Posterior vena cava (tissue), 2 donors: ENCODE measurements at places on chromosomes 7 and 10. TPM values are rescaled to one million over a fixed set of nuclear protein-coding genes. Genes with fewer than 3 reads are reported as not detected.

GRCh38 chr7:26500749-26501352, 209.2 kb downstream of the SNX10 start:
- DNase-seq, result no peak

DNA sequence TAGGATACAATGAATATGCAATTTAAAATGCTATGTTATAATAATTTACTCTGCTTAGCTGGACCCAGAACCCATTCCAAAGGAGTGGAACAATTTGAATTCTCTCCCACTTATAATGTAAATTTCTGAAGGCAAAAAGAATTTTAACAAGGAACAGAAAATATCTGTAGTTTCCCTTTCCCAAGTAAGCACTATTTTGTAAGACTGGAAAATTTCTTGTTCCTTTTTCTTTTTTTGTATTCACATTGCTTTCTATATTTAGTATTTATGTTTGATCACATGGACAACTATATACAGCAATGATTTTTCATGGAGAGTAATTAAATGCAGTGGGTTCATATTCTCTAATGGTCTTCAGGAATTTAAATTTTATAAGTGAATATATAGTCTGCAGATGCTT, 127.4 kb downstream of the GPR85 start:
- no peak for DNase-seq

GRCh38 chr10:125802131-125802530, 20.9 kb downstream of the UROS start:
- DNase-seq, result no peak

GRCh38 chr7:2209146-2209960, 23.4 kb downstream of the MAD1L1 start:
- peak; percentile 88 for DNase-seq

LDB3 gene
- total RNA-seq, result 29.3 TPM

ASB10 gene
- total RNA-seq, result not detected

DNA sequence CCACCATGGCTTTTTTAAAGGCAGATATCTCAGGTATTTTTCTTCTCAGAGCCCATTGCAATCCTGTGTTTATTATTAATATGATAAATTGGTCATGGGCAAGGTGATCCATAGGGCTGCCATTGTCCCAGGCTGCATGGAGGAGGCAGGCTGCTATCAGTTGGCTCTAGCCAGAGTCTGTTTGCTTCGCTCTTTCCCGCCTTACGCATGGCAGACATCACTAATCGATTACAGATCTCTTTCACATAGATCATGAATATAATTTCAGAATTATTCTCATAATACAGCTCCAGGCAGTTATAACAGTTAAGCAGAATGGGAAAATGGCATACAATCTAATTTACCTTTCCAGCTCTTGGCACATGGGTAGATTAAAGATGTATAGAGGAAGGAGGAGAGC, 30.4 kb upstream of the HABP2 start:
- DNase-seq, result no peak

DNA sequence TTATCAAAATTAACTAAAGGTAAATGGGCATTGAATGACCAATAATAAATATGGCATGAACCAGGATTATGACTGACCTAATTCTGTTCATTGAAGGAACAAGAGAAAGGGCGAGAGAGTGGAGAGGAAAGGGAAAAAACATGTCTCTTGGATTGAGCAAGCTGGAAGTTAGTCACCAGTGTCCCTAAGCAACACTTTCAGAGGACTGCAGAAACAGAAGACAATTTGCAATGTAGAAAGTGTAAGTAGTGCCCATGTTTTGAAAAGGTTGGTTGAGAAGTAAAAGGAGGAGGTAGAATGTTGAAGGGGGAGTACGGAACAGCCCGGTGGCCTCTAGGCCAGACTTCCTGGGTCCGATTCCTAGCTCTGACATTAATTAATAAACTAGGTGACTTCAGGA, 94.6 kb downstream of the FAS start:
- no peak for DNase-seq

GPR15LG gene
- total RNA-seq, result not detected

GRCh38 chr10:30749385-30749784, 119.8 kb upstream of the LYZL2 start:
- DNase-seq, result peak; percentile 24

GRCh38 chr7:24440892-24441291, 132.4 kb upstream of the PALS2 start:
- no peak for DNase-seq

BAG3 gene
- 52.6 TPM for total RNA-seq

DNA sequence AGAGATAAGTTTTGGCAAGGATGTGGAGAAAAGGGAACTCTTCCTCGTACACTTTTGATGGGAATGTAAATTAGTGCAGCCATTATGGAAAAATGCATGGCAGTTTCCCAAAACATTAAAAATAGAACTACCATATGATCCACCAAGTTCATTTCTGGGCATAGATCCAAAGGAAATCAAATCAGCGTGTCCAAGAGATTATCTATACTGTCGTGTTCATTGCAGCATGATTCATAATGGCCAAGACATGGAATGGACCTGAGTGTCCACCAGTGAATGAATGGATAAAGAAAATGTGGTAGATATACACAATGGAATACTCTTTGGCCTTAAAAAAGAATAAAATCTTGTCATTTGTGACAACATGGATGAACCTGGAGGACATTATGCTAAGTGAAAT, 70.3 kb upstream of the RSU1 start:
- no peak for DNase-seq

- no peak for DNase-seq
These were observed 243.6 kb downstream of the BICC1 start for GRCh38 chr10:58756130-58756719.

DNA sequence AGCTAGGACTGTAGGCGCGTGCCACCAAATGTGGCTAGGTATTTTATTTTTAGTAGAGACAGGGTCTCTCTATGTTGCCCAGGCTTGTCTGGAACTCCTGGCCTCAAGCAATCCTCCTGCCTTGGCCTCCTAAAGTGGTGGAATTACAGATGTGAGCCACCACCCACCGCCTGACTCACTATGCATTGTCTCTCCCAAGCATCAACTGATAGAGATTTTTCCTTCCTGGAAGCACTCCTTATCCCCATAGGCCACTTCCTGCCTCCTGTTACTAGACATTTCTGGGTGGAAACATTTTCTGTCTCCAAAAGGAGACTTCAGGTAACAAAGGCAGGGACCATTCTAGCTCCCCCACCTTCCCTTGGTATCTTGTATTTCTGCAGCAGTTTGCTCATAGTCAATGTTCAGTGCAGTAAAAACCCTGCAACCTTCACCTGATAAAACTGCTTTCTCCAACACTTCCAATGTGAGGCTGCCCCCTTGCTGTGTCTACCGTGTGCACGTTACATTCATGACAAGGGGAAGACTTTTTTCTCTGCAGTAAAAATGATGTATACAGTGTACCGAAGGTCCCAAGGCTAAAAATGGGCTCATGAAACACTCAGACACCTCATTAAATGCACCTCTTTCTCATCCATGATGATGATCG, 84.9 kb downstream of the NHLRC2 start:
- DNase-seq, result no peak

AKR1C3 gene
- total RNA-seq, result 29.6 TPM

DNA sequence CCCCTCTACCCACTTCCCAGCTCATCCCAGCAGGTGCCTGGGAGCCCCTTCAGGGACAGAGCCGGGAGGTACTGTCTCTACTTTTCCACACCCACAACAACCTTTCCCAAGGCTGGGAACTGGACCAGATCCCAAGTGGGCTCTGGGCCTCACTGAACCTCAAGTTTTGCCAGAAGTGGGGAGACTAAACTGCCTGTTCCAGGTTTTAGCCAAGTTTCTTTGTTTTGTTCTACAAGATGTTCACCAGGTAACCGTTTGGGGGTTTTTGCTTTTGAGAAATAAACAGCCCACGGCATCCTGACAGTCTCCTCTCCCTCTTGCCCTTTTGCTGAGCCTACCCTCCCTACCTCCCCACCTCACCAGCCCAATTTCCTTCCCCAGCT, 10.6 kb upstream of the EMX2 start:
- DNase-seq, result no peak

DNA sequence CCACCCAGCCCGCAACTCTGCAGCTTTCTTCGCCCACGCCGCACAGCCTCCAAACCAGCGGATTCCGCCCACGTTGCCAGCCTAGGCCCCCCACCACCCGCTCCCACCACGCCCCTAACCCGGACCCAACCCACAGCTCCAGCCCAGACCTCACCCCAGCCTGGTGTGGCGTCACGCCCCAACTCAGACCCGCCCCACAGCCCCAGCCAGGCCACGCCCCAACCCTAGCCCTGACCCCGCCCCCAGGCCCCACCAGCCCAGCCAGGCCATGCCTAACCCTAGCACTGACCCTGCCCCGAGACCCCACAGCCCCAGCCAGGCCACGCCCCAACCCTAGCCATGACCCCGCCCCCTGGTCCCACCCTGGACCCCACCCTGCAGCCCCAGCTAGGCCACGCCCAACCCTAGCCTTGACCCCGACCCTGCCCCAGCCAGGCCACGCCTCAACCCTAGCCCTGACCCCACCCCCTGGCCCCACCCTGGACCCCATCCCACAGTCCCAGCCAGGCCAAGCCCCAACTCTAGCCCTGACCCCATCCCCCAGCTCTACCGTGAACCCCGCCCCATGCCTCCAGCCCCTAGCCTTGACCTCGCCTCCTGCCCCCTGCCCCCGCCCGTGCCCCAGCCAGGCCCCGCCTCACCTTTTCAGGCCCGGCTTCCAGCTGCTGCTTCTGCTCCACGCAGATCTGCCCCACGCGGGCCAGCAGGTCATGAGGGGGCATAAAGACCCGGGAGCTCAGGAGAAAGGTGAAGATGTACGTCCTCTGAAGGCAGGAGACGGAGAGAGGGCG, 64.0 kb downstream of the RASGEF1A start:
- peak; percentile 85 for DNase-seq

ITGB8 gene
- total RNA-seq, result 12.8 TPM

LMOD2 gene
- total RNA-seq, result not detected

DNA sequence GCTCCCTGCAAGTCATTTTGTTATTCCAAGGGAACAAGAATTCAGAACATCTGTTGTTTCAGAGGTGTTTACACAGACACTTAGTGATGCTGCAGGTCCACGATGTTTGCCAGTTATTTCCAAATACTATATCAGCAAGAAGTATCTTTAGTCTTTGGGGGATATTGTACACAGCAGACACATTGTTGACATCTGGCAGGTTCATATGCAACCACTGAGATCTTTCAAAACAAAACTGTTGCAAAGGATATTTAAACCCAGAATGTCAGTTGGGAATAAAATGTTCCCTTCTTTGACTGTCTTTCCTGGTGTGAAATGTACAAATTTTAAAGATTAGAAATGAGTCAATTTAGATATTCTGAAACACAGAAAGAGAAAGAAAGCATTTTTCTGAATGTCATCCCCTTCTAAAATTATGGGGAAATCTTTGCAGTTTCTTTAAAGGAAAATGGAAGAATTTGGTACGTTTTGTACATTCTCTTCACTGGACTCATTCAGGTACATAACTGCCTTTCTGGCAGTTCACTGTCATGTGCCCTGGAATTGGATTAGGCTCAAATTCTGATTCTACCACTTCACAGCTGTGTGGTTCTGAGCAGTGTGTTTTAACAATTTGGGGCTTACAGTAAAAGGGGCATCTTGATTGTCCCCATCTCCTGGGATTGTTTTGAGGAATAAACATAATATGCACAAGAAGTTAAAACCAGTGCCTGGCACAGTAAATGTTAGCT, 40.3 kb upstream of the CELF2 start:
- no peak for DNase-seq

OPALIN gene
- not detected for total RNA-seq

DNA sequence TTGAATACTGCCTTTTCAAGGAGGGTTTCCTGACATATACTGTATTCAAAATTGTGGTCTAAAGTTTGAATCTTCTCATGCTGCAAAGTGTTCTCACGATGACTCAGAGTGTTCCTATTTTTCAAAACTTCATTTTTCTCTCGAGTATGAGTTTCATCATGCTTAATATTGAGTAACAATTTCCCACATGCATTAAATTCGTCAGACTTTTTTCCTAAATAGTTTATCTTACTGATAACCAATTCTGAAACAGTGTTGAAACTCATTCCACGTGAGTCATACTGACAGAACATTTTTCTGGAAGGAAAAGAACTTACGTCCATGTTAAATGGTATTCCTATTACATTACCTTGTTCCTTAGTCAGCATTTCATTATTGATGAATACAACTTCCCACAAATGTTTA, 44.1 kb downstream of the ZNF33B start:
- no peak for DNase-seq

GRCh38 chr7:73429215-73429614, 4.4 kb upstream of the FZD9 start:
- no peak for DNase-seq

- no peak for DNase-seq
These were observed 74.5 kb downstream of the CCDC6 start for GRCh38 chr10:59831658-59832503.

INSYN2A gene
- 0.14 TPM for total RNA-seq

GRCh38 chr10:42992156-42992956, 84.5 kb upstream of the RET start:
- DNase-seq, result peak; percentile 56

ZFYVE27 gene
- 16.0 TPM for total RNA-seq

DNA sequence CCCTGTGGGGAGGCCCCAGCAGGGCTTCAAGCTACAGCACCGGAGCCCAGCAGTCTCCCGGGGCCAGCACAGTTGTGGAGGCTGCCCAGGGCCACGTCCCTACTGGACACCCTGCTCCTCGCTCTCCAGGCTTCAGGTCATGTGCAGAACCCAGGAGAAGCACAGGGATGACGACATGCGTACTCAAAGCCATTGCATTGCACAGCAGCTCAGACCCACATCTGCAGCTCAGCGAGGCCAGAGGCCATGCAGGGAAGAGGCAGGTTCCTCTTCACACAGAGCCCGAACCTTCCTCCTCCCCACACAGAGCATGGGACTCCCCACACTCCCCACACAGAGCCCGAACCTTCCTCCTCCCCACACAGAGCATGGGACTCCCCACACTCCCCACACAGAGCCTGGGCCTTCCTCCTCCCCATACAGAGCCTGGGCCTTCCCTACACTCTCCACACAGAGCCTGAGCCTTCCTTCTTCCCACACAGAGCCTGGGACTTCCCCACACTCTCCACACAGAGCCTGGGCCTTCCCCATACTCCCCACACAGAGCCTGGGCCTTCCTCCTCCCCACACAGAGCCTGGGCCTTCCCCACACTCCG, 12.3 kb downstream of the CFAP46 start:
- peak; percentile 24 for DNase-seq

GRCh38 chr10:122499491-122499941, 38.2 kb downstream of the HTRA1 start:
- DNase-seq, result peak; percentile 74

- no peak for DNase-seq
These were observed 10.7 kb downstream of the APBB1IP start for GRCh38 chr10:26448706-26449435.

OGDHL gene
- not detected for total RNA-seq

GRCh38 chr7:142771353-142771723, 568 bp downstream of the PRSS2 start:
- DNase-seq, result no peak

- no peak for DNase-seq
These were observed 29.6 kb downstream of the ARHGAP21 start for GRCh38 chr10:24694086-24694485.

TMEM176B gene
- 110 TPM for total RNA-seq

PON1 gene
- total RNA-seq, result not detected
